Activated CD8-positive, alpha-beta memory T cell treated with anti-CD3 and anti-CD28 coated beads for 24 hours (primary cell): ENCODE measurements at places on chromosomes 6 and 20.
A peak's percentile ranks its signal among the peaks of the same experiment; 100 is the strongest.

GRCh38 chr6:33613795-33614168 lies 7.3 kb upstream of the ITPR3 start:
- DNase-seq, result no peak

DNA sequence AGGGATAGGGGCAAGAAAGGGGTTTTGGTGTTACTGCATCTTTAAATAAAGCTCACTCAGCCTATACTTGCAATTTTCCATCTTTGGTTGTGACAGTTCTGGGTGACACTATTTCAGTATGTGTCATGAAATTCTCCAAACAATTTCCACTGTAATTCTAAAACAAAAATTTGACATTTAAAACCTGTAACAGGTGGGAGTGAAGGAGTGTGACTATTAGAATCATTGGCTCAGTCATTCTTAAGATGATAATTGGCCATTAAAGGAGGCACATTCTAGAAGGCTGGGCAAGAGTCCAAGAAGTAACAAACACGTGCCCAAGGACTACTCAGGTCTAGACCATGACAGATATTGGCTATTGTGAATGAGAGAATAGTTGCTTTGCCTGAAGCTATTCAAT lies 153.3 kb upstream of the ARG1 start:
- DNase-seq, result no peak

- no peak for DNase-seq
Measured at GRCh38 chr6:71220466-71220865, 68.1 kb upstream of the OGFRL1 start.

DNA sequence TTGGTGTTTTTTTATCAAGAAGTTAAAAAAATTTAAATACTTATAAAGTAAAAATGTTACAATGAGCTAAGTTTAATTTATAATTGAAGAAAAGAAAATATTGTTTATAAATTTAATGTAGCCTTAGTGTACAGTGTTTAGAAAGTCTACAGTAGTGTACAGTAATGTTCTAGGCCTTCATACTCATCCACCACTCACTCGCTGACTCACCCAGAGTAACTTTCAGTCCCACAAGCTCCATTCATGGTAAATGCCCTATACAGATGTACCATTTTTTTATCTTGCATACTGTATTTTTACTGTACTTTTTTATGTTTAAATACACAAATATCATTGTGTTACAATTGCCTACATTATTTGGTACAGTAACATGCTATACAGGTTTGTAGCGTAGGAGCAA lies 26.0 kb downstream of the HTR1E start:
- no peak for DNase-seq

DNA sequence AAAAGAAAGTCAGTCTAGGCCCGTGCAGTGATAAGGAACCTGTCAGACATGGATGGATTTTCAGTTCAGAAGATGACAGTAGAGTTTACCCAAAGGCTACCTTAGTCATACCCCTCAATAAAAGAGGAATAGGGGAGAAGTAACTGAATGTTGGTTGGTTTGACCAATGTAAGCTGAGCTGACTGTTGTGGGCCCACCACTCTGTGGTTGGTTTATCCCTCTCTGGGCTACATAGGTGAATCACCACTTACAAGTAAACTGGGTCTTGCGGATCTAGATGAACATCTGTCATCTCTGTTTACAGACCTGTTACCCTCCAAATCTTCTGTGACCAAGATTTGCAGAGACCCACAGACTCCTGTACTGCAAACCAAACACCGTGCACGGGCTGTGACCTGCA lies 37.2 kb upstream of the MYLK2 start:
- no peak for DNase-seq

GRCh38 chr6:21679761-21680265 lies 86.3 kb downstream of the SOX4 start:
- DNase-seq, result no peak

GRCh38 chr20:15317546-15318232 lies 980.3 kb upstream of the FLRT3 start:
- DNase-seq, result no peak

DNA sequence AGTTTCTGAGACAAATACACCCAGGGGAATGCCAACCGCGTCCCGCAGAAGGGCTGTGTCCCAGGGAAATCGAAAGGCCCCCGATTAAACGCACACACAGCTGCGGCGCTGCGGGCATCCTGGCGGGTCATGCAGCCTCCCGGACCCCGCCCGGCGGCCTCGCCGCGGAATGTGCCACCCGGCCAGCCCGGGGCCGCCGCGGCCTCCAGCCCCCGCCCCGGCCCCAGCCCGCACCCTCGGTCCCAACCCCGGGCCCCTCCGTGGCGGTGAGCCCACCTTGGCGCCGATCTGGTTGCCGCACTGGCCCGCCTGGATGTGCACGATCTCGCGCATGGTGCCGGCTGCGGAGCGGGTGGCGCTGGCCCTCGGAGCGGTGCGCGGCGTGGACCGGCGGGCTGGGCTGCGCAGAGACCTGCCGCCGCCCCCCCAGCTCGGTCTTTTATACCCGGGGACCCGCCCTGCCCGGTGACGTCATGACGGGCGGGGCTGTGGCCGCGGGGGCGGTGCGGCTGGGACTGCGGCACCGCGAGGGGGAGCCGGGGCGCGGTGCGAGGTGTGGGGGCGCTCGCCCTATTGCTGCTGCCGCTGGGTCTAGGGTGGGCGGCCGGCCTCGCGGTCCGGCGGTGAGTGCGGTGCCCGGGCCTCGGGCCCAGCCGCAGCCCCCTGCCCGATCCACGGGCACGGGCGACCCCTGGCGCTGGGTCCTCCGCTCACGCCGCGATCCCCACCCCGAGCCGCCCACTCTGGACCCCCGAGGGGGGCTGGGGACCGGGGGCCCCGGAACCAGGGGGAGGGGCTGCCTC lies at the start of gene TUBB2A:
TSS of gene TUBB2A (minus strand) at position 414 of the 803 bp plus-strand sequence. CDS start at position 333, 81 bp downstream.
- peak; percentile 95 for DNase-seq

DNA sequence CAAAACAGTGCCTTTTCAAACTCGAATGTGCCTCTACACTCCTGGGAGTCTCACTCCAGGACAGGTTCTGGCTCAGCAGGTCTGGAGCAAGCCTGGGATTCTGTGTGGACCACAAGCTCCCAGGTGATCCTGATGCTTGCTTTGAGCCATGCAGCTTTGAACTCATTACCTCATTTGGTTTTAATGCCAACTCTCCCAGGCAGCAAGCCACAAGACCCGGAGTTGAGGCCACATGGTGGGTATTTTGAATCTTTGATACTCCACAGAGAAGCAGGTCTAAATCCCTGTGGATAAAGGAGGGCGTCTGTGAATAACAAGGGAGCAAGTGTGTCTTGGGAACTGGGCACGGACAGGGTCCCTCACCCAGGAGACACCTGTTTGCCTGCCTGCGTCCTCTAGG lies 205.4 kb upstream of the CST7 start:
- peak; percentile 15 for DNase-seq

DNA sequence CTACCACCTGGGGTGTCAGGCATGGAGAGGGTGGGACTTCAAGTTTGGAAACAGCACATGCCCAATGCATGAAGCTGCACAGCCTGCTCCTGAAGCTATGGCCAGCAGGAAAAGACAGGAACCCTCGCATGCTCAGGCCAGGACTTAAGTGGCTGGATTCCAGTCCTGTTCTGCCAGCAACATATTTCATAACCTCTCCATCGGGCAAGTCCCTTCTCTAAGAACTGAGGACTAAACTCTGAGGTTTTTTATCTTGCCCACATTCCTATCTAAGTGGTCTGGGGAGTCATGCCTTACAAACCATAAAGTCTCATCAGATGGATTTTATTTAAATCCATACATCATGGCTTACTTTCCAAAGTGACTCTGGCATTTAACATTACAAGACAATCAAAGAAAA lies 27.5 kb upstream of the AGPAT4 start:
- DNase-seq, result no peak

DNA sequence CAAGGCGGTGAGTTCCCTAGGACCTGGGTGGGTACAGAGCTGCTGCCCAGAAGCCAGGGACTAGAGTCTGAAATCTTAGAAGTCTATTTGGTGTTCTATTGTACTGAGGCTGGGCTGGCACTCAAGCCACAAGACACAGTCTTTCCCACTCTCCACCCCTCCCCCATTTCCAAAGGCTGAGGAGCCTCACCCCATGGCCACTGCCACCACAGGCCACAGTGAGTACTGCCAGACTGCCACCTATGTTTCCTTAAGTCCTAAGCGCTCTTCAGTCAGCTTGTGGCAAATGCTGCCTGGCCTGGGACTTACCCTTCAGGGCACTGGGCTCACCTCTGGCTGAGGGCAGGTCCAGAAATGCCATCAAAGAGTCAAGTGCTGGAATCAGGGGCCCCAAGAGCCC lies 469.3 kb downstream of the HAO1 start:
- DNase-seq, result no peak

DNA sequence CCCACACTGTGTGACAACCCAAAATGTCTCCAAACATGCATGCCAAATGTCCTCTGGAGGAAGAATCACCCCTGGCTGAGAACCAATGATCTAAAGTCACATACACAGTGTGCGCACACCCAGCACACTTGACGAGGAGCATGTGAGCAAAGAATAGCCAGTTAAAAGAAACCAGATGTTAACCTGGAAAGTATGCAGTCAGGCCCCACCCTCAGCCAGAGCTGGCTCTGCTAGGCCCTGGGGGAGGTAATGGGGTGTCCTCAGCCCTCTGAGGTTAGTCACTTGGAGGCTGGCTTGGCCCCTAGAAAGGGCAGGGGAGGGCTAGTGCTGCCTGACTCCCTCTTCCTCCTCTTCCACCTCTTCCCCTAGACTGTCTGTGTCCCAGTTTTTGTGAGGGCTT lies 15.2 kb upstream of the GUCA1A start:
- DNase-seq, result no peak

DNA sequence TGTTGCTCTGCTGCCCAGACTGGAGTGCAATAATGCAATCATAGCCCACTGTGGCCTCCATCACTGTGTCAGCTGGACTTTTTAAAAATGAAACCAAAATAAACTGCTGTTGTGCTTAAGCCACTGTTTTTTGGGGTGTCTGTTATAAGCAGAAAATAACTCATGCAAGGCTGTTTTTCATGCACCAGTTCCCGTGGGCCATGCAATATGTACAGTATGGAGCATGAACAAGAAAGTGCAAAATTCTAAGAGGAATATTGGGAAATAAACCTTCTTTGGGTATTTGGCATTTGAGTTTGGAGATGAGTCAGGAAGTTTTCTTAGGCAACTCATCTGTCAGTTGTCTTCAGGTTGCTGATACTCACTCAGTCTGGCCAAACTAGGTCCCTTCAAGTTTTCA lies 14.9 kb upstream of the ZFAND3 start:
- no peak for DNase-seq

DNA sequence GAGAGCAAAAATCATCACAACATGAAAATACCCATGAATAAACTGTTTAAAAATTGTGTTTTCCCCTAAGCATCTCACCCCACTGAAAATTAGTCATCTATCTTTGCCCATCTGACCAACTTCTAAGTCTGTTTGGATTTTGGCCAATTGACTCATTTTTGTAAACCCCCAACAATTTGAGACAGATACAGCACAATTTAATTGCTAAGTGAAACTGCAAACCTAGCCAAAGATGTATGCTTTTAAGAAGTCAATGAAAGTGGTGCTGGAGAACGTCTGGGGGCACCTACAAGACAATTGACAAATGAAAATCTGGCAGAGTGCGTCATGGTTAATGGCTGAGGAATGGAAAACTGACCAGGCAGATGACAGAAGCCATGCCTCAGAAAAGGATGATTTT lies 30.9 kb upstream of the SLC24A3 start:
- DNase-seq, result no peak

GRCh38 chr20:50794846-50795634 lies at the start of gene BCAS4:
TSS of gene BCAS4 (plus strand) at chr20:50795061. CDS start at chr20:50795084, 23 bp downstream.
- DNase-seq, result peak; percentile 94

- no peak for DNase-seq
Measured at GRCh38 chr6:116364321-116364720, 6.4 kb upstream of the DSE start.

GRCh38 chr20:16488086-16488485 lies 85.2 kb downstream of the KIF16B start:
- DNase-seq, result no peak

DNA sequence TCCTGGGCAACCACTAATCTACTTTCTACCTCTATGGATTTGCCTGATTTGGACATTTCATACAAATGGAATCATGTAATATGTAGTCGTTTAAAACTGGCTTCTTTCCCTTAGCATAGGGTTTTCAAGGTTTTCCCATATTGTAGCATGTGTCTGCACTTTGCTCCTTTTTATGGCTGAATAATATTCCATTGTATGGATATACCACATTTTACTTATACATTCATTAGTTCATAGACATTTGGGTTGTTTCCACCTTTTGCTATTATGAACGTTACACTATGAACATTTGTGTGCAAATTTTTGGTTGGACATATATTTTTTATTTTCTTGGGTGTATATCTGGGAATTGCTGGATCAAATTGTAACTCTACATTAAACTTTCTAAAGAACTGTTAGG lies 600.4 kb upstream of the NOX3 start:
- DNase-seq, result no peak

DNA sequence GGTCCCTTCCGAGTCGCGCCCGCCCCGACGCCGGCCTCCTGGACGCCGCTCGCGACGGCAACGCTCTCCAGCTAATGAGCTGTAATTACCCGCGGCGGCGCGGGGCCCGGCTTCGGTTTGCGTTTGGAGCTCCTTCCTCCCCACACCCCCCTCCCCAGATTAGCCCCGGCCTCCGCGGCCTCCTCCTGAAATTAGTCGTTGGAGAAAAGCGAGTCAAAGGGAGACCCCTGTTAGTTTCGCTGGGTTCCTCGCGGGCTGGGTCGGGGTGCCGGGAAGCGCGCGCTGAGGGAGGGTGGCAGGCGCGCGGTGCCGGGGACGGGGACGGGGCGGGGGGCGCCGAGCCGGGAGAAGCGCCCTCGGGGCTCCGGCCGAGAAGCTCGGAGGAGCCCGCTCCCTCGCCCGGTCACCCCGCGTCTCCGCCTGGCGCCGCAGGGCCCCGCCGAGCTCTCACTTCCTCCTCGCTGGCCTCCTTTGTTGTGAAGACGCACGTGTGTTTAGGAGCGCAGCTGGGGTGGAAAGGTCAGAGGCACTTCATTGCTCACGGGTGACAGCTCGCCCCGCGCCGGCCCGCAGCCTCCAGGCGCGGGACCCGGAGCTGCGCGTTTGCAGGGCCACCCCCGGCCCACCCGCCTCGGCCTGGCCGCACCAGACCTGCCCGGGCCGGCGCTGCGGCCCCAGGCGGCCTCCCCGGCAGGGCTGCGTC lies 4.9 kb downstream of the FOXC1 start:
- no peak for DNase-seq

GRCh38 chr20:57259121-57259937 lies 7.1 kb downstream of the BMP7 start:
- DNase-seq, result no peak

GRCh38 chr6:2209226-2209809 lies 36.1 kb downstream of the GMDS start:
- DNase-seq, result peak; percentile 68

GRCh38 chr6:29014729-29015608 lies 9.9 kb upstream of the ZNF311 start:
- no peak for DNase-seq

DNA sequence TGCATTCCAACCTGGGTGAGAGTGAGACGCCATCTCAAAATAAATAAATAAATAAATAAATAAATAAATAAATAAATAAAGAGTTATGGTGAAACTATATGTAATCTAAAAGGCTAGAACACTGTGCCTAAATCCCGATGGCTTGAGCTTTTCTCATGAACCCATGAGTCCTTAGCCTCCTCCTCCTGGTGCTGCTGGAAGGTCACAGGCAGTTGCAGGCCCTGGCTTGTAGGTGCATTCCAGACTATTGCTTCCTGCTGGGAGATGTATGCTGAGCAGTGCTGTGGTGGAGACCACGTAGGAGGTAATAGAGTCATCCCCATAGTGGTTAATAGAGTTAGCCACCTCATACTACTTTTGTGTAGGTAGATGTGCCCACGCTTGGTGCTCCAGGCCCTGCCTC lies 12.5 kb downstream of the PTK7 start:
- no peak for DNase-seq
